GM18507 (cell line): ENCODE measurements at places on chromosomes 5 and 9.

DNA sequence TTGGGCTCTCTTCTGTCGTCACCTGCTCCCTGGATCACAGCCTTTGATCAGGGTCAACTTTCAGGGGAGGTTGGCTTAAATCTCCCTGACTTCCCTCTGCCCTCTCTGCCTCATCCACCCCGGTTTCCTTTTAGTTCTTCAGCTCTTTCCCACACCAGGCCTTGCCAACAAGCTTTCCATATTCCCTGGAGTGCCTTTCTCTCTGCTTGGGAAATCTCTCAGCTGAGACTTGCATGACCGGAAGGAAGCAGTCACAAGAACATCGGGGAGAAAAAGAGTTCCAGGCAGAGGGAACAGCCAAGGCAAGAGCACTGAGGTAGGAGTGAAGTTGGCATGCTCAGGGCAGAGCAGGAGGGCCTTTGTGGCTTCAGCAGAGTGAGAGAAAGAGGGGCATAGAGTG lies 88.4 kb upstream of the HSPA9 start:
- no peak for DNase-seq

GRCh38 chr5:17396247-17396646 lies 101.8 kb upstream of the TAF11L2 start:
- DNase-seq: no peak

DNA sequence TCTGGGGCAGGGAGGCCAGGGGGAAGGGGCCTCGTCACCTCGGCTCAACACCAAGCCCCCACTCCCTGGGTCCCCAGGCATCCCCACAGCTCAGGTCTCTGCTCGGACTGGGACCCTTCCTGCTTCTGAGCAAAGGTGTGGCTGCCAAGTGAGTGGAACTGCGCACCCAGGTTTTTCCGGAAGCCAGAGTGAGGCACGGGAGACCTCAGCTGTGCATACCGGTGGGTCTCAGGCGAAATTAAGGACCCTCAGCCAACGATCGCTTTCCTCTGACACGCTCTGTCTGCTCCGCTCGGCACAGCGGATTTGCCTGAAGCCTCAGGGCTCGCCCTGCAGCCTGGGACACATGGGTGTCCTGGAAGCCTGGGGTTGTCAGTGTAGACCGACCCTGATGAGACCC lies 41.0 kb upstream of the IRX4 start:
- DNase-seq: no peak

DNA sequence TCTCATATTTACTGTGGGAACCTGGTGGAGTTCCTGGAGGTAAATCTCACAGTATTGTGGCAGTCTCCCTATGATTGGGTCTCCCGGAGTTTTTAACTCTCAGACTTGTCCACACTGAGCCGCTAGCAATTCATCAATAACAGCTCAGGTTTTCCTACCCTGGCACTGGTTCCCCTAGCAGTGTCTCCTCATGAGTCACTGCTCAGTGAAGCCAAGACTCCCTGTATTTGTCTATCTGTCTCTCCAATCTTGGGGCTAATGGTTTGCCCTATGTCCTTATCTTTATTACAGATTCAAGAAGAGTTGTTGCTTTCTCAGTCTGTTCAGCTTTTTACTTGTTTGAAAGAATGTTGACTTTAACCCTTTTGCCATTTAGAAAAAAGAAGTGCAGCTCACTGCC lies 176.7 kb upstream of the FGF10 start:
- DNase-seq: no peak

DNA sequence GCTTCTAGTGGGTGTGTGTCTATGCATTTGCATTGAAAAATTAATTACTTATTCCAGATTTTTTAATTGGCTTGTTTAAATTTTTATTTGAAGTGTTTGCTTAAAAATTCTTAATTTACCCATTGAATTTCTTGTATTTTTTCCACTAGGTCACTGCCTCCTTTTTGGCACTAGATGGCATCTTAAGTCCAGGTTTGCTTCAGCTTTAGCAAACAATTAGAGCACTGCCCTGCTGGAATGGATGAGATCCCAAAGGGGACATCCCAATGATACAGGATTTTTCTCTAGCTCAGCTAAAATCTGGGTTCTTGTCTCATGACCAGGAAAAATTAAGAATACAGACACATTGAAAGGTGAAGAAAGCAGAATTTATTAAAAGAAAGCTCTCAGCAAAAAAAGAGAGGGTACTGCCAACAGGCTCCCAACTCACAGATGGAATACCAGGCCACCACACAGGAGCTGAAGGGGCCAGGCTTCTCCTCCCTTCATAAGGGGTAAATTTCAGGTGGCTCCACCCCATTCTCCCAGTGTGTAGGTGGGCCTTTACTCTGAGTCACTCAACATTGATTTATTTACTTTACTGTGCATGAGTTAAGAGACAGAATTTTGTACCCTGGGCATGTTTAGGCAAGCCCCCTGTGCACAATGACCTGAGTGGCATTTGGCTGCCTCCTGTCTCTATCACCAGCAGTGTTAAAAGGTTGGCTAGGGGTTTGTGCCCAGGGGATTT lies 532.4 kb downstream of the ANXA1 start:
- DNase-seq: no peak

DNA sequence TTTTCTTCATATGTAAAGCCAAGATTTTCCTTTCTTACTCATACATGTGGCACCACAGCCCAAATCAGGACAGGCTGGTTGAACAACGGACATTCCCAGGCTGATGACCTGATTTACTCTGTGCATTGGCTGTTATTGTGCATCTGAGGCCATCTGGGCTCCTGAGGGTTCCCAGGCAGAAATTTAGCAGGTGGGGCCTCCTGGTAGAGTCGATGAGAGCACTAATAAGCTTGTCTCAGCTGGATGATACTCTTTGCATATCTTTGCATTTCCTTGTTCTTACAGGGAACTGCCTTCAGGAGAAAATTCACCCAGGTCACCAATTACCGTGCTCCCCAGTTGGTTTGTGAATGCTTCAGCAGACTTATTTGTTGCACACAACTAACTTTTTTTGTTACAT lies 605.1 kb downstream of the ELAVL2 start:
- no peak for DNase-seq

DNA sequence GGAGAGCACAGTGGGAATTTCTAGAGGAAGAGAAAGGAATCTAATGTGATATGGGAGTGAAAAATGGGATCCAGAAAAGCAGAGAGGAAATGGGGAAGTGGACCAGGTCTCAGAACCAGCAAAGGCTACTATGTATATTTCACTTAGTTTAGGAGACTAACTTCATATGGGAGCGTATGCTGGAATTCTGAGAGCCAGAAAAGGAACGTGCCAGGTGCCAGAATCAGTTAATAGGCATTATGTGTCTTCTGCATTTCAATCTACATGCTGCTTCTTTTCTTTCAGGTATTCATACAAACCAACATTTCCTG lies 28.5 kb upstream of the IFNA14 start:
- no peak for DNase-seq

DNA sequence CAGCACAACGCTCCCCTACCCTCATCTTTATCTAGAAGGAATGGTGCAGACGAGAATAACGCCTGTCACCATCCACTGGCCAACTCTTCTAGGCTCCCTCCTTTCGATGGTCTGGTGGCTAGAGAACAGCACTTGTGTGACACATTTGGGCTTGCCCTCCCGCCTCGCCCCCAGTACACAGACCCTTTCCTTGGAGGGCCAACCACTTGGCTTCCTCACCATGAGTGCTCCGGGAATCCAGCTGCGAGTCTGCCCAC lies 1.4 kb downstream of the GNAQ start:
- DNase-seq: no peak

- no peak for DNase-seq
These were observed 701 bp downstream of the PARP8 start for GRCh38 chr5:50667023-50667652.

- no peak for DNase-seq
These were observed 9.4 kb downstream of the PDLIM7 start for GRCh38 chr5:177487975-177488374.

DNA sequence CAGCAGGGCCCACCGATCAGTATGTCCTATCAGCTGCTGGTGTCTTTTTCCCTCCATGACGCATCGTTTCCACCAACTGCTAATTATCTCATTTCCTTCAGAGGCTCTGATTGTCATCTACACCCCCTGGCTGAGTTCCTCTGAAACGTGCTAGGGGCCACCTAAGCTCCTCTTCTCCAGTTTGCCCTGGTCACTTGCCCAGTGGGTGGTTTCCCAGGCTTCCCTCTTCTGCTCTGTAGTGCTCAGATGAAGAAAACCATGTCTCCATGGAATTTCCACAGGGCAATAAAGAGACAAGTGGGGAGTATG lies 65.3 kb downstream of the TSTD2 start:
- no peak for DNase-seq

- no peak for DNase-seq
These were observed 8.0 kb downstream of the PTCD2 start for GRCh38 chr5:72328172-72328571.

GRCh38 chr9:68931821-68932220 lies 82.1 kb downstream of the PRKACG start:
- no peak for DNase-seq

DNA sequence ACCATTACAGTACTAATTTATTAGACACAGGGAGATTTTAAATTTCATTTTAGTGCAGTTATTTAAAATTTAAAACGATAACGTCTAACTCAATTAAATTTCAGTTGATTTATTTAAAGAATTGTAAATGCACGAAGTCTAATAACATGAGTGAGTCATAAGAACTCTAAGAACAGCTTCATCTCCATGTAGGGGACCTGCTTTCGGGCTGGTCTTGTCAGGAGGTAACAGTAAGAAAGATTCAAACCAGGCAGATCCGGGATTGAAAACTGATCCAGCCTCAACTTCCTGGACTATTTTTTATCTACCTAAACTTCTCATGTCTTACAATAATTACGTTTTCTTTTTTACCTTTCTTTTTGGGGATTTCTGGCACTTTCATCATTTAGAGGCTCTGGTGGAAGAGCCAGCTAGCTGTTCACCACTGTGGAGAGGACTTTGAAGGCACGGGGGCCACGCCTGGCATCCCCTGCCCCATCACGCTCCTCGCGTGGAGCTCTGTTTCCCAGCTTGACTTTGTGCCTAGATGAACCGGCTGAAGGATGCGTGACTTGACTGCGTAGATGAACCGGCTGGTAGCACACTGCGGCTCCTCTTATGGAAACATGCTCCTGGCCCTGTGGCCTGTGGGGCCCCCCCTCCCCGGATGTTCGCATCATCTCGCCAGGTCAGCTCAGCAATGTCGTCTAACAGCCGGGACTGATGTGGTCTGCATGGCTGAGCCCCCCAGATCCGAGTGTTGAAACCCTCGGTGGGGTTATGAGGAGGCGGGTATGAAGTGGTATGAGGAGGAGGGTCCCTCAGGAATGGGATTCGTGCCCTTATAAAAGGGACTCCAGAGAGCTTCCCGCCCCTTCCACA lies 26.0 kb downstream of the NDUFS6 start:
- no peak for DNase-seq

DNA sequence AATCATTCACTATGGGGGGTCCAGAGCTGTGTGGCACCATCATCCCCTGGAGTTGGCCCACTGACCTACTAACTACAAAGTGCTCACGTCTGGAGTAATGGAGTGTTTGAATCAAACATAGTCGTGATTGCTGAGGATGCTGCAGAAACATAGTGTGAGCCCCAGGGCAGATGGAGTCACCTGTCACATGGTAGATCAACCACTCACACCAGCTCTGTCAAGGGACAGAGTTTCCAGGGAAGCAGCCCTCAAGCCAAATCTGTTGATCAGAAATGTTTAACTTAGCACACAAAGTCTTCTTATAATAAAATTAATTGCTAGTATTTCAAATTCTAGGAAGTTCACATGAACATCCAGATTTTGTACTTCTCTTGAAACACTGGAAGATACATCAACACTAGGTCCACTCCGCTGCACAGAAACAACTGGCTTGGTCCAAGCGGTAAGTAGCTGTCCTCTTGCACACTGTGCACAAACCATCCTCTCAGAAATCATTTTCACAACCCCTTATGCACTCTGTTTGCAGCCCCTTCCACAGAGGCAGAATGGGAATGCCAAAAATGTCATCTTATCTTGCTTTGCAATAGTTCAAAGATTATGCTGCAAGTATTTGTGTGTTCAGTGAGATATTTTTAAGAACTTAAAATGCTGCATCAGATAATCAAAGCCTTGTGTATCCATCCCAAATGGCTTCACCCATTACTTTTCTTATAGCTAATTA lies 191.0 kb downstream of the EPB41L4A start:
- DNase-seq: no peak

- no peak for DNase-seq
These were observed 83.2 kb upstream of the SMIM15 start for GRCh38 chr5:61245486-61245885.

- no peak for DNase-seq
These were observed 20.5 kb upstream of the VPS13A start for GRCh38 chr9:77156646-77157371.

DNA sequence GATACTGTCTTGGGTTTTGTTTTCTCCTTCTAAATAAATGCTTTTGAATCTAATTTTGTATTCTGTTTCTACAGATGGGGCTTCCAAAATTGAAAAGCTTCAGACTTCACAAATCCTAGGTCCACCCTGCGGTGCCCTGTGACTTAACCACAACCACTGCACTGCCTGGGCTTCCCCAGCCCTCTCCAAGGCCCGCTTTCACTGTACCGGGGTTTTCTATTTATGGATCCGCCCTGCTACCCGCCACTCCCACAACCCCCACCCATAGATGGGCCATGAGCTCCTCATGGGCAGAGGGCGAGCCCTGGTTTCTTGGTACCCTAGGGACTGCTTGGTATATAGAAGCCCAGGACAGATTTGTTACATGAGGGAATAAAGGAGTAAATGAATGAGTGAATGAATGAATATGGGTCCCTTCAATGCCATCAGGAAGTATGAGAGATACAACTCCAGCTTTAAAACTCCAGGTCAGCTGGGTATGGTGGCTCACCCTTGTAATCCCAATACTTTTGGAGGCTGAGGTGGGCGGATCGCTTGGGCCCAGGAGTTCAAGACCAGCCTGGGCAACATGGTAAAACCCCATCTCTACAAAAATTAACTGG lies 39.8 kb upstream of the NEK6 start:
- no peak for DNase-seq

GRCh38 chr5:80653502-80653901 lies 950 bp upstream of the MSH3 start:
- DNase-seq: no peak

- no peak for DNase-seq
These were observed 470.6 kb downstream of the CCDC171 start for GRCh38 chr9:16023446-16023845.

DNA sequence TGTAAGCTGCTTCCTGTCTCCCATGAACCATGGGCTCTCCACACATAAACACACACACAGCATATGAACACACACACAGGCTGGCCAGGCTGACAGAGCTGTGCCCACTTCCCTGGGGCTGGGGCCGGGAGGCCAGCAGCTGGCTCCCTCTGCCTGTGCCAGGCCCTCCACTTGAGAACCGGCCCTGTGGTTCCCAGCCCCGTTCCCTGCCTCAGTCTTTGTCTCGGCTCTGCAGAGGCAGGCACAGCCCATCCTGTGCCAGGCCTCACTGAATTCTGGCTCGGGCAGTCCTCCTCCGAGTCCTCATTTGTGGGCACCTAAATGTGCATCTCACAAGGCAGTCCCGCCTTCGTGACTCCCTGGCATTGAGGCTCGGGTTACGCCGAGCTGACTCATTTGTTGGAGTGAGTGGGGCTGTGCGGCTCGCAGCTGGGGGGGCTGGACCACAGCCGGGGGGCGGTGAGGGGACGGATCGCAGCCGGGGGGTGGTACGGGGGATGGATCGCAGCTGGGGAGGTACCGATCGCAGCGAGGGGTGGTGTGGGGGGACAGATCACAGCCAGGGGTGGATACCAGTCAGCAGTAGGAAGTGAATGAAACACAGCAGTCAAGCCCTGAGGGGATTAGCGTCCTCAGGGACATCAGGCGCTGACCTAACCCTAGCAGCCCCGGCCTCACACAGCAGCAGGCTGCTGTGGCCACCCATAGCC lies 72.3 kb downstream of the PSMB7 start:
- no peak for DNase-seq
